ENCODE measurements at places on chromosomes 12 and 14. TPM values are rescaled to one million over a fixed set of nuclear protein-coding genes. Genes with fewer than 3 reads are reported as not detected.

The HOXC13 gene
- total RNA-seq = not detected

The PRB2 gene
- not detected for total RNA-seq

The LRRC74A gene
- not detected for total RNA-seq

The EPYC gene
- total RNA-seq = not detected

The BCL11B gene
- 0.19 TPM for total RNA-seq

The GALNT6 gene
- 2.8 TPM for total RNA-seq

DNA sequence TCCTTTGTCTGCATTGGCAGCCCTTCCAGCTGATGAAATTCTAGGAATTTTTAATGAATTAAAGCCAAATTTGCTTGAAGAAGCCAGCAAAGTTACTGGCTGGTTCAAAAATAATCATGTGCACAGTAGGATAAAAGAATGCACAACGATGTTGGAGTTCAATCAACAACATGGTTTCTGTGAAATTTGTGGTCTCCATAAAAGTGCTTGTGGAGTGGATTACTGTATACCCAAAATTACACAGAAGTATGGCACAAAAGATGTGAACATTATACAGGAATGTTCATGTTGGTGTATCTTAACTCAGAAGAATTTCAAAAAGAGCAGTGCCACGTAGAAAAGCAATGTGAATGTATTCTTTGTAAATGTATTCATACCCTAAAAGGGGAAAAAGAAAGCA, 105.0 kb upstream of the METAP2 start:
- DNase-seq = no peak

DNA sequence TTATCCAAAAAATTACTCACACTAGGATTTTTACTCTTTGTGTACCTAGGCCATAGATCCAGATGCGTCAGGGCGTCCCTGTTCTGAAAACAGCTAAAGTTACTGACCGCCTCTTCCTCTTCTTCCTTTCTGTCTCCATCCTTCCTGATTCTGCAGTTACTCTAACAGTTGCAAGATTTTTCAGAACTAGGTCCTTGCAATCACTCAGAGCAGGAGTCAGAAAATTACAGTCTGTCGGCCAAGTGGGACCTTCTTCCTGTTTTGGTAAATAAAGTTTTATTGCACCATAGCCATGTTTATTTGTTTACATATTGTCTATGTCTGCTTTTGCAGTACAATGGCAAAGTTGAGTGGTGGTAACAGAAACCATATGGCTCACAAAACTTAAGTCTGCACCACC, 25.6 kb upstream of the FGF6 start:
- no peak for DNase-seq

- DNase-seq = no peak
These were observed 178.5 kb upstream of the OR4E1 start for GRCh38 chr14:21852061-21852664.

DNA sequence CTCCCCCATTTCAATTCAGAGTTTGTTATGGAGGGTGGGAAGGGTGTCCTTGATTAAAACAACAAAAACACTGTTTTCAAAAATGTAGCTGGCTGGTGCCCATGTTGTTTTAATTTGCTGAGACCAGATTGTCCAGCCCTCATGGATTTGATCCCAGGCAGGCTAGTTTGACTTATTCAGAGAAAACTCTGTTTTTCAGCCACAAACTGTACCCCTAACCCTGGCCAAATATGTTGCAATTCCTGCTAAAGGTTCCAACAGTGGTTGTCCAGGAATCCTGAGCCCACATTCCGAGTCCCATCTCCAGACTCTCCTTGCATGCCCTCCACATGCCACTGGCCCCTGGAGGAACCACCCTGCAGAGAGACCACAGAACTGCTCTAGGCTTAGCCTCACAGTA, 36.0 kb downstream of the MAP1LC3B2 start:
- DNase-seq = no peak

Data from right atrium auricular region (tissue), 2 donors.